ENCODE measurements at places on chromosomes 5 and 9.

DNA sequence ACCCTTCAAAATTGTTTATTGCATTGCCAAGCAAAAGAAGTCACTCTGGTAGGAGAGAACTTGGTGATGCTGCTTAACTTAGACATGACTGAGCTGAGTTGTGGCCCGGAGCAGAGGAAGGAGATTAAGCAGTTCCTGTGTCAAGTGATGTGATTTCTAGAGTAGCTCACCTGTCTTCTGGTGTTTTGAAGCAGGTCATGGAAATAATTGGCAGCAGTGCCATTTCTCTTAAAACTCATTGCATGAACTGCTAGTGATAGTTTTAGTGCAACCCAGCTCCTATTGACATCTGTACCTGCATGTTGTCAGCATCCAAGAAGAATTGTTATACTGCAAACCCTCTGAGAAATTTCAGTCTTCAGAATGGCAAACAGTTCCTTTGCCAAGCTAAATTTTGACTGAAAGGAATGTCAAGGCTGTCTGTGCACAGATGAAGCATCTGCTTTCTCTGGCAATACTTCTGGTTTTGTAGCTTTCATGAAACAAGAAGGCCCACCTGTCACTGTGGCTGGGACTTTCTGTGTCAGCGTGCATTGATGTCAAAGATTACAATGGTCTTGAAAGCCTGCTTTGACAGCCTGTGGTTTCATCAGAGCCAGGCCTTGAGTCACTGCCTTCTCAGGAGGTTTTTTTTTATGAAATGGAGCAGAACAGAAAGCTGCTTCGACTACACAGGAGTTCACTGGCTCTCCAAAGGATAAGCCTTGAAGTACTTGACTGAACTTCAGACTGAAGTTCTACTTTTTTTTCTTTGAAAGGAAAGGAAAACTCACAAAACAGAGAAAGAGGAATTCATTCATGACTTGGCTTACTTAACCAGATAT lies 90.6 kb downstream of the RALGPS1 start:
- no peak for DNase-seq

GRCh38 chr5:57488215-57488955 lies 5.8 kb upstream of the ACTBL2 start:
- no peak for DNase-seq

GRCh38 chr9:96048104-96048955 lies 172.8 kb downstream of the ERCC6L2 start:
- no peak for DNase-seq

GRCh38 chr9:120161776-120162175 lies 418.2 kb downstream of the CDK5RAP2 start:
- DNase-seq = peak; percentile 82

GRCh38 chr5:54534191-54535004 lies 16.8 kb downstream of the SNX18 start:
- DNase-seq = no peak

GRCh38 chr9:14147738-14148137 lies 166.2 kb downstream of the NFIB start:
- no peak for DNase-seq

- peak; percentile 64 for DNase-seq
Observed at GRCh38 chr9:19127871-19128500, 694 bp upstream of the PLIN2 start.

DNA sequence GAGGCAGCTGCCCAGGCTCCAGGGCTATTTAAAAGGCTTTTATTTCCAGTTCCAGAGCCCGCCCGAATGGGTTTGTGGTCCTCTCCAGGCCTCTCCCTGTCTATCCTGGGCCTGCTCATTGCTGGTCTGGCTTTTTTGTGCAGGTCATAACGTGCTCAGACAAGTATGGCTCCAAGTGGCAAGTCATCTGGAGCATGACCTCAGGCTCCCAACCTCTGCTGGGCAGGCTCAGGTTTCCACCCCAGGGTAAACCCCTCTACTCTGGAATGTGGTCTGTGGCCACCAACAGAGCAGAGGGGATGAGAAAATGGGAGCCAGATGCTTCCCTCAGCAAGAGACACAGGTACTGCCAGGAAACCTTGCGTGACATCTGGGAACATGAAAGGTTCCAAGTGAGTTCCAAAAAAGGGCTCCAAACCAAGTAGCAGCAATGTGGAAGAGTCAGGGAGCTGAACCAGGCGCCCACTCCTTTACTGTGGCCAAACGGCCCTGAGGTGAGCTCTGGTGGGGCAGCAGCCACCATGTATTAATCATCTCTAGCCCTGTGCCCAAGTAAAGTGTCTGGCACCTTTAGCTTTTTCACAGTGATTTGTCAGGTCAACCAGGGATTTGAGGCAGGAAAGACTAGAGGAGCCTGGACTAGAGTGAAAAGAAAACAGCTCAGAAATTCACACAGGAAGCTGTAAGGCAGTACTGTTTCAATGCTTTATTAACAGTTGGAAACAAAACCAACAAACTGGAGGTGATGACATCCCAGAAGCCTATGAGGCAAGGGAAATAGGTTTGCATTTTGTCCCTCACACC lies 25.7 kb downstream of the PCDHGC5 start:
- peak; percentile 95 for DNase-seq

- DNase-seq = peak; percentile 11
Observed at GRCh38 chr5:149490599-149491485, 60.4 kb downstream of the CSNK1A1 start.

- peak; percentile 54 for DNase-seq
Observed at GRCh38 chr9:75644649-75645048, 245.8 kb upstream of the PCSK5 start.

DNA sequence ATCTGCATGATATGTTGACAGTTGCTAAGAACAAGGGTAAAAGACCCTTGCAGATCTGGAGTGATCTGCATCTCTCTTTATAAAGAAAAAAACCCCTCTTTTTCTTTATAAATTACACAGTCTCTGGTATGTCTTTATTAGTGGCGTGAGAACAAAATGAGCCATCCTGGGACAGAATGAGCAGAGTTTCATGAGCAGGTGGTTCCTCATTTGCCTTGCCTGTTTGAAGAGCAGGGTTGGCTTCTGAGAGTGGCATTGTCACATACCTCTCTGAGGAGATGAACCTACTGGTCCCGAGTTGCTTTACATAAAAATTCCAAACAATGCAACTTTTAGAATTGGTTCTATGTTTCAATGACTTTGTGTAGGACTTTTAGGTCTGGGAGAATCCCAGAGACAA lies 94.3 kb downstream of the INSYN2B start:
- DNase-seq = no peak

- DNase-seq = no peak
Observed at GRCh38 chr5:27788184-27788583, 749.8 kb upstream of the CDH9 start.

DNA sequence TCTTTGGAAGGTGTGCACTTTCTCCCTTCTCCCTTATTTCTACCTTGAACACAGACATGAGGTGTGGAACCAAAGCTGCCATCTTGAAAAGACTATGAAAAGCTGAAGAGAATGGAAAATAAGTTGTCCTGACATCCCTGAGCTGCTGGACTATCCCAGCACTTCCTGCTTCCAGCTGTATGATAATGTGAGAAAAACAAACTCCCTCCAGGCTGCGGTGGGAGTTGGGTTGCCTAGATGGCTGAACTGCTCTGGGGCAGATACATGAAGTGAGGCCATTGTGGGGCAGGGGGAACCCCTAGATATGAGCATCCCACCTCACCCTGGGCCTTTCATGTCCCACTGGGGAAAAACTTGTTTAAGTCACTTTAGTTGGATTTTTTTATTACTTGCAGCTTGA lies 82.4 kb downstream of the BOD1 start:
- no peak for DNase-seq

GRCh38 chr5:88660264-88660946 lies 222.6 kb downstream of the MEF2C start:
- DNase-seq = no peak

- DNase-seq = no peak
Observed at GRCh38 chr5:94841598-94842322, 223.3 kb downstream of the SLF1 start.

- no peak for DNase-seq
Observed at GRCh38 chr5:148974642-148975327, 88.1 kb downstream of the SH3TC2 start.

DNA sequence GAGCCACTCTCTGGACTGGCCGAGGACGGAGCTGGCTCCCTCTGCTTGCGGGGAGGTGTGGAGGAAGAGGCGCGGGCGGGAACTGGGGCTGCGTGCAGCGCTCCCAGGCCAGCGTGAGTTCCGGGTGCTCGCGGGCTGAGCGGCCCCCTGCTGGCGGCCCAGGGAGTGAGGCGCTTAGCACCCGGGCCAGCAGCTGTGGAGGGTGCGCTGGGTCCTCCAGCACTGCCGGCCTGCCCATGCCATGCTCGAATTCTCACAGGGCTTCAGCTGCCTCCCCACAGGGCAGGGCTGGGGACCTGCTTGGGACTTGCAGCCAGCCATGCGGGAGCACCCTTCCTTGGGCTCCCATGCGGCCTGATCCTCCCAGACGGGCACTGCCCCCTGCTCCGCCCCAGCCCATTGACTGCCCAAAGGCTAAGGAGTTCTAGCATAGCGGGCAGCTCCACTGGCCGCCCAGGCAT lies 416.9 kb downstream of the MRPS30 start:
- DNase-seq = no peak

DNA sequence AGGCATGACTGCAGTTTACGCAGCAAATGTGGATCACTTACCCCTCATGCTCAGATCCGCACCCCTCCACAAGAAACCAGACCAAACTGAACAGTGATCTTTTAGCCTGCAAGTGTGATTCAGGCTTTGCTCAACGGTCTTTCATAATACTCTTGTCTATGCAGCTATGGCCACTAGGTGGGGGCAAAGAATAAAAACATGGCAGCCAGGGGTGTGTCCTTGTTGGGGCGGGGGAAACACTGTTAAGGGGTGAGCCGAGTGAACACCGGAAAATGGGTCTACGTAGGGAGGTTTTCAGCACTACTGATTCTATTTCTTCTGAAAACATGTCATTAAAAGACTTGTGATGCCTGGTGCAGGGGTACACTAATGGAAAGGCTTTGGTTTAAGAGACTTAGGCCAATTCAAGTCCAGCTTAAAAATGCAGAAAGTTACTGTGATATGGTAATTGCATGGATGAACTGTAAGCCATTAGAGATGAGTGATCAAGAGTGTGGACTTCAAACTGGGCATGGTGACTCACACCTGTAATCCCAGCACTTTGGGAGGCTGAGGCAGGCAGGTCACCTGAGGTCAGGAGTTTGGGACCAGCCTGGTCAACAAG lies 49.9 kb upstream of the GPR151 start:
- peak; percentile 91 for DNase-seq

DNA sequence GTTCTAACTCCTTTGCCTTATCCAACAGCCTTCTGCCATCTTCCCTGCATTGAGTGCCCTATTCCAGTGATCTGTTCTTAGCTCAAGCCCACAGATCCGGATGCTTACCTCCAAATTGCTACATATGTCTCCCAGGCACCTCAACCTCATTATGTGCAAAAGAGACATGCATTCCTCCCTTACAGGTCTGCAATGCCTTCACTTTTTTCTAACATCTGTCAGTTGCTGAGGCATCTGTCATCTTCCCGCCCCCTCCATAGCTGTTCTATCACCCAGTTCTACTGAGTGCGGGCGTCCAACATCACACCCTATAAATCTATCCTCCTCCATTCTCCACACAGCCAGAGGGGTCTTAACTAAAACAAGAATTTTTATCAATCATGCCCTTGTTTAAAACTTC lies 20.1 kb downstream of the NMRK1 start:
- no peak for DNase-seq

DNA sequence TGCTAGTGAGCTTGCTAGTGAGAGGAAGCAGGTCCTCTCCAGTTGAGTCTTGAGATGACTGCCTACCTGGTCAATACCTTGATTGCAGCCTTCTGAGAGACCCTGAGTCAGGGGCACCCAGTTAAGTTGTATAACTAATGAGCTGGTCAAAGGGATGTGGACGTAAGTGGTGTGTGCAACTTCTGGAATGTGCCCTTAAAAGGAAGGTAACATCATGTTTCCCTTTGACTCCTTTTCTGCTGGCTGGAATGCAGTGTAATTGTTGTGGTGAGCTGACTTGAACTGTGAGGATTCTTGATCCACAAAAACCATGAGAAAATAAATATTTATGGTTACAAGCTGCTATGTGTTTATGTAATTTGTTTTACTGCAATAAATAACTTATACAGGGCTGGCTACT lies 2.4 kb upstream of the SNX2 start:
- no peak for DNase-seq

- DNase-seq = no peak
Observed at GRCh38 chr9:83473488-83473971, 64.7 kb downstream of the FRMD3 start.

- no peak for DNase-seq
Observed at GRCh38 chr5:38383701-38384100, 125.3 kb downstream of the EGFLAM start.

- no peak for DNase-seq
Observed at GRCh38 chr5:142670804-142671203, 15.1 kb downstream of the FGF1 start.

DNA sequence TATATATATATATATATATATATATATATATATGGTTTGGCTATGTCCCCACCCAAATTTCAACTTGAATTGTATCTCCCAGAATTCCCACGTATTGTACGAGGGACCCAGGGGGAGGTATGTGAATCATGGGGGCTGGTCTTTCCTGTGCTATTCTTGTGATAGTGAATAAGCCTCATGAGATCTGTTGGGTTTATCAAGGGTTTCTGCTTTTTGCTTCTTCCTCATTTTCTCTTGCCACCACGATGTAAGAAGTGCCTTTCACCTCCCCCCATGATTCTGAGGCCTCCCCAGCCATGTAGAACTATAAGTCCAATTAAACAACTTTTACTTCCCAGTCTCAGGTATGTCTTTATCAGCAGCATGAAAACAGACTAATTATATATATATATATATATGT lies 52.3 kb upstream of the ADAMTS2 start:
- DNase-seq = no peak

DNA sequence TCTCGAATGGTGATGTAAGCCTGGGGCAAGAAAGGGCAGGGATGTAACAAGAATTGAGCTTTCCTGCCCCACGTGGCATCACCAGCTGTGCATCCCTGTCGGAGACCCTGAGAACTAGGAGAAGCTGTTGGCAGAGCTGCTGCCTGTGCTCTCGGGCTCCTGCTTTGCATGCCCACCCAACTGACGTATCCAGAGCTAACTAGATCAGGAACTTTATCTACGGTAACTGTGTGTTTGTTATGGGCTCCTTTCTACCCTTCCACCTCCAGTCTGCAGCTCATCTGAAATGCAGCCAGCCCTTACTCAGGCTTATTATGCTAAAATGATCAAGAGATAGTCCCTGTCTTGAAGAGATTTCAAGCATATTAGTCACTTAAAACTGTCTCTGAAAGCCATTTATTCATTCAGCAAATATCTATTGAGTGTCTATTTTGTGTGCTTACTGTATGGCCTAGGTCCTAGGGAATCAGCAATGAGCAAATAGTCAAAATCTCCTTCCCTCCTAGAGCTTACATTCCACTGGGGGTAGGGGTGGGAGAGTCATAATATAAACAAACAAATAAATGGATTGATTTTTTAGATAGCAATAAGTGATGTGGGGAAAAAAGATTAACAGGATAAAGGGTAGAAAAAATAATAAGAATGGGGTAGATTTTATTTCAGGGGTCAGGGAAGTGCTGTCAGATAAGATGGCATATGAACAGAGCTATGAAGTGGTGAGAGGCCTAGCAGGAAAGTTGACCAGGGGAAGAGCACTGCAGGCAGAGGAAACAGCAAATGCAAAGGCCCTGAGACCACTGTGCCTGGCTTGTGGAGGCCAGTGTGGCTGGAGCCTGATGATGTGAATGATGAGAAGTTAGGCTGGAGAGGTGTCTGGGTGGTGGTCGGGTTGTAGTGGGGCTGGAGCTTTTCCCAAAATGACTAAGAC lies 118.2 kb downstream of the GALNT10 start:
- no peak for DNase-seq
